K562 (cell line): ENCODE measurements at places on chromosomes 1 and 21. TPM values are rescaled to one million over a fixed set of nuclear protein-coding genes. Genes with fewer than 3 reads are reported as not detected.

DNA sequence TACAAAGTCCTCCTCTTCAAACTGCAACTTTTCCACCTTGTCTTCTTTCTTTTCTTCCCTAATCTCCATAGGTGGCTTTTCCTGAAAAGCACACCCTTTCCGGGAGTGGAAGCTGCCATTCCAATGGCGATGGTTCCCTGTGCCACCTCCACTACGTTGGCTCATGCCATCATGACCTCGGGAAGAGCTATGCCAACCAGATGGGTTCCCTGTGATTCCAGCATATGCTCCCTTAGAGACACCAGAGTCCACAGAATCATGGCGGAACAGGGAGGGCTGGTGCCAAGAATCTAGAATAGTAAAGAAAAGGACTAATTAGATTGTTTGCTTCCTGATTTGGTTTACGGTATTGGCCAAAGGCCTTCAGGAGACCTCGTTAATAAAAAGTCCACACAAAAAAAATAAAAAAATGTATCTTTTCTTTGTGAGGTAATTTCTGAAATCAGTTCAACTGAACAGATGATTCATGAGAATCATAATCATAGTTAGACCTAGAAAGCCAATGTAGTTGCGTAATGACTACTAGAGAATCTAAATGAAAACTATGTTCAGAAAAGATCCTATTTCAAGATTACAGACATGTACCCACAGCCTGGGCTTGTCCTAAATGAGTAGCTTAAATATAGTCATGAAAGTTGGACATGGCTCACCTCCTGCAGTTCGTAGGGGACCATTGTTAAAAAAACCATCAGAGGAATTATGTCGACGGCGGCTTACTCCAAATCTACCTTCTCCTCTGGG is 30.9 kb upstream of the CCDC17 start:
- DNase-seq = no peak
- no peaks in the 10 kb centered on the region for H3K4me1 ChIP-seq
- H3K36me3 ChIP-seq = peaks cover 99% of the 10 kb centered on the region
- H3K27me3 ChIP-seq = no peaks in the 10 kb centered on the region

- H3K4me3 ChIP-seq = no peak overlapping the region
- no peak overlapping the region for H3K27ac ChIP-seq
- peaks cover 33% of the 10 kb centered on the region; the same call in 2 of the 3 replicates for H3K4me1 ChIP-seq
- H3K36me3 ChIP-seq = no peaks in the 10 kb centered on the region
- DNase-seq = no peak
Measured at GRCh38 chr1:65175171-65176055, 27.4 kb downstream of the AK4 start.

GRCh38 chr21:43775795-43776430 is at the start of gene CSTB:
Gene CSTB, minus strand, starts transcription at chr21:43776308. Its CDS starts 39 bp downstream, at chr21:43776269.
- peaks cover 25% of the 10 kb centered on the region for H3K36me3 ChIP-seq
- peak within 1 kb of the TSS; percentile 87 for H3K27ac ChIP-seq
- H3K4me1 ChIP-seq = peaks cover 63% of the 10 kb centered on the region
- no peaks in the 10 kb centered on the region for H3K27me3 ChIP-seq
- peak within 1 kb of the TSS; percentile 88 for H3K4me3 ChIP-seq
- DNase-seq = peak; percentile 88

DNA sequence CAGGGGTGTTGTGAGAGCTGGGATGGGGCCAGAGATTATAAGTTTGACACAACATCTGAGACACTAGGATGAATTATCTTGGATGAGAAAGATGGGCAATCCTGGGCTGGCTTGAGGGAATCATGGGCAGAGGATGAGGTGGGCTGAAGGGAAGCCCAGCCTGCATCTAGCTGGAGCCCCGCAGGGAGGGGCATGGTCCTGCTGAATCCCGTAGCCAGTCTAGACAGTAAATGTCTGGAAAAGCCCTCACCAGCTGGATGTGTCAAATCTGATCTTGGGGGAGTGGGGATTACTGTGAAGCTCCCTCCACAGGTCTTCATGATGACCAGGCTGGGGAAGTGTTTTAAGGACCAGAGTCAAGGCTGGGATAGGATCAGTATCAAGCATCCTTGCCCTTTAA is 3.6 kb upstream of the CASQ1 start:
- no peak overlapping the region for H3K27ac ChIP-seq
- no peak overlapping the region for H3K4me3 ChIP-seq
- no peaks in the 10 kb centered on the region for H3K4me1 ChIP-seq
- peaks cover 54% of the 10 kb centered on the region for H3K27me3 ChIP-seq
- H3K36me3 ChIP-seq = no peaks in the 10 kb centered on the region
- DNase-seq = no peak

GRCh38 chr21:29748391-29749167 is 191.2 kb downstream of the GRIK1 start:
- no peak for DNase-seq
- H3K36me3 ChIP-seq = no peaks in the 10 kb centered on the region
- no peaks in the 10 kb centered on the region for H3K27me3 ChIP-seq
- H3K4me1 ChIP-seq = no peaks in the 10 kb centered on the region
- no peak overlapping the region for H3K4me3 ChIP-seq

DNA sequence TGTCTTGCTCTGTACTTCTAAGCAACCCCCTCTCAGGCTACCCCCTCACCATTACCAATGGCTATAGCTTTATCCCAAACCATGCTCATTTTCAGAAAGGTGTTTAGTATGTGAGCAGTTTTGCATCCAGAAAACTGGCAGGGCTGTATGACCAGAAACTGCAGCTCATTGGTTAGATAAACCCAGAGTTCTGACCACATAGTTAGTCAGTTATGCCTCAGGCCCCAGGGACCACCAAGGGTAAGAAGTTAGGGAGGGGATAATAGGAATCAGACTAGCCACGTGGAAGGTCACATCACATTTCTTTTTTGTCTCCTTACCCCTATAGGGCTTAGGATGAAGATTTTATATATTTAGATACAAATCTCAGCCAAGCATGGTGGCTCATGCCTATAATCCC is 1.2 kb downstream of the ITGA10 start:
- H3K27me3 ChIP-seq = no peaks in the 10 kb centered on the region
- no peak overlapping the region for H3K4me3 ChIP-seq
- no peak for DNase-seq
- no peak overlapping the region for H3K27ac ChIP-seq

DNA sequence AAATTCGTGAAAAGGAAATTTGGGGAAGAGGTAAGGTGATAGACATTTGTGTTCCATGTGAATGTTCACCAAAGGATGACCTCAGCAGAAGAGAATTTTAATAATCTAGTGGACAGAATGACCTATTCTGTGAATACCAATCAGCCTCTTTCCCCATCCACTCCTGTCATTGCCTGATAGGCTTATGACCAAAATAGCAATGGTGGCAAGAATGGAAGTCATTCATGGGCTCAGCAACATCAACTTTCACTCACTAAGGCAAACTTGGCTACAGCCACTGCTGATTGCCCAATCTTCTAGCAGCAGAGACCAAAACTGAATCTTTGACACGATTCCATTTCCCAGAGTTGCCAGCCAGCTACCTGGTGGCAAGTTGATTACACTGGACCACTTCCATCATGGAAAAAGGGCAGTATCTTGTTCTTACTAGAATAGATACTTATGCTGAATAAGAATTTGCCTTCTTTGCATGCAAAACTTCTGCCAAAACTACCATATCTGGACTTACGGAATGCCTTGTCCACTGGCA is 348.7 kb upstream of the PBX1 start:
- H3K4me1 ChIP-seq = no peaks in the 10 kb centered on the region
- H3K4me3 ChIP-seq = no peak overlapping the region
- H3K27me3 ChIP-seq = no peaks in the 10 kb centered on the region
- DNase-seq = no peak
- H3K36me3 ChIP-seq = no peaks in the 10 kb centered on the region
- no peak overlapping the region for H3K27ac ChIP-seq

GRCh38 chr1:184150776-184151531 is 99.4 kb downstream of the TSEN15 start:
- H3K36me3 ChIP-seq = no peaks in the 10 kb centered on the region
- H3K27me3 ChIP-seq = peaks cover 12% of the 10 kb centered on the region
- no peaks in the 10 kb centered on the region for H3K4me1 ChIP-seq

GRCh38 chr1:119101563-119101962 is 38.9 kb downstream of the WARS2 start:
- DNase-seq = no peak
- H3K4me1 ChIP-seq = no peaks in the 10 kb centered on the region
- no peaks in the 10 kb centered on the region for H3K27me3 ChIP-seq

GRCh38 chr1:116877141-116877818 is 32.4 kb upstream of the PTGFRN start:
- no peak for DNase-seq
- H3K27ac ChIP-seq = no peak overlapping the region
- H3K4me1 ChIP-seq = peaks cover 41% of the 10 kb centered on the region
- no peak overlapping the region for H3K4me3 ChIP-seq

DNA sequence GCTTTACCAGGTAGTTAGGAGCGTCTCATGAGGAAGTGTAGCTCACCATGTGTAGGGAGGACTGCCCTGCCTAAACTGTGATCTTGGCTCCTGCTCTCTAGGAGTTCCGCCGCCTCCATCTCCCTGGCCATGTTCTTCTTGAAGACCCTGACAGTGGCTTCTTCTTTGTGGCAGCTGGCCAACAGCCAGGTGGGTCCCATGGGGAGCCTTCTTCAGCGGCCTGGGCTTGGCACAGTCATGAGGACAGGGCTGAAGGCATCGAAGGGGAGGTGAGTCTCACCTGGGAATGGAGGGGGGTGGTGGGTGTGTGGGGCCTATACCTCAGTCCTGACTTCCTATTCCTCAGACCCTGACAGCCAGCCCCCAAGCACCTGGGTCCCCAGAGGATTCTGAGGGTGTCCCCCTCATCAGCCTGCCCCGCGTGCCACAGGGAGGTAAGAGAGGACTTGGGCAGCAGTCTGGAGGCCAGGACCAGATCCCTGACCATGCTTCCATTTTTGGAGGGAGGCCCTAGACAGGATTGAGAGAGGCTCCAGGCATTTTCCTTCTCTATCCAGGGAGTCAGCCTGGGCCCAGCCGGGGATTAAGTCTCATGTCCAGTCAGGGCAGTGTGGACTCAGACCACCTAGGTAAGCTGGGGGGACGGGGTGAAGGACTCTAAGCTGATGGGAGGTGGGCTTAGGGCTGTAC is 21.4 kb downstream of the HYI start:
- no peak for DNase-seq
- H3K4me3 ChIP-seq = no peak overlapping the region
- no peaks in the 10 kb centered on the region for H3K27me3 ChIP-seq

DNA sequence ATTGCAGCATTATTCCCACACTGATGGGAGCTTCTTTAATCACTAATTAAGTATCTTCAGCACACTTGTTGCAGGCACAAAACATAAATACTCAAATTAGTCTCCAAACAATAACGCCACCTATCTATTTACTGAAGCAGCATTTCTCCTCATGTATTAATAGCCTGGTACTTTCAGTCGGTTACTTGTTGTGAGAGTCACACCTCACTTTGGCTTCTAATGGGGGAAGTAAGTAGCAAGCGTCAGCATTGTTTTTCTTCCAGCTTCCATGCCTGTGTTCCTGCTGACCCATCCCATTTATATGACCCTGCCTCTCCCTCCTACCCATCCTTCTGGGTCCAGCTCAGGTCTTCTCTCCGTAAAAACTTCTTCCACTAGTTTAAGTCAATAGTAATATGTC is 31.9 kb upstream of the DENND1B start:
- H3K4me3 ChIP-seq = no peak overlapping the region
- no peaks in the 10 kb centered on the region for H3K4me1 ChIP-seq
- H3K36me3 ChIP-seq = no peaks in the 10 kb centered on the region
- no peaks in the 10 kb centered on the region; the same call in 1 of the 3 replicates for H3K27me3 ChIP-seq

- H3K27ac ChIP-seq = no peak overlapping the region
- H3K4me1 ChIP-seq = no peaks in the 10 kb centered on the region
- no peak overlapping the region for H3K4me3 ChIP-seq
- no peak for DNase-seq
Measured at GRCh38 chr21:17059936-17060335, 452.9 kb upstream of the CXADR start.

DNA sequence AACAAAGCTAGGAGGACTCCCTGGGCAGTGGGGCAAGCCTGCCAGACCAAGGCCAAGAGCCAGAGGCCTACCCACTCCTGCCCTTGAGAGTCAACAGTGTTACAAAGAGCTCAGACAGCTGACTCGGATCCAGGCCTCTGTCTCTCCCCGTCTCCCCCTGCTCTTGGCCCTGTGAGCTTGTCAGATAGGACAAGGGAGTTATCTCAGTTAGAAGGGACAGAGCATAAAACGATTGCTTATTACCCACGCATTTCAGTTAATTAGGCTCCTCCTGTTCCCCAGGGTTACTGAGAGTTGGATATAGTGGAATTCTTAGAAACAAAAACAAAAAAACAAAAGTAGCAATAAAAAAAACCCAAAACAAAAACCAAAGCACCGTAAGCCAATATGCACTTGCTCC is 1.3 kb downstream of the SLC41A1 start:
- DNase-seq = peak; percentile 81
- H3K27me3 ChIP-seq = no peaks in the 10 kb centered on the region
- H3K27ac ChIP-seq = peak overlapping the region; percentile 40
- H3K4me1 ChIP-seq = peaks cover 41% of the 10 kb centered on the region

DNA sequence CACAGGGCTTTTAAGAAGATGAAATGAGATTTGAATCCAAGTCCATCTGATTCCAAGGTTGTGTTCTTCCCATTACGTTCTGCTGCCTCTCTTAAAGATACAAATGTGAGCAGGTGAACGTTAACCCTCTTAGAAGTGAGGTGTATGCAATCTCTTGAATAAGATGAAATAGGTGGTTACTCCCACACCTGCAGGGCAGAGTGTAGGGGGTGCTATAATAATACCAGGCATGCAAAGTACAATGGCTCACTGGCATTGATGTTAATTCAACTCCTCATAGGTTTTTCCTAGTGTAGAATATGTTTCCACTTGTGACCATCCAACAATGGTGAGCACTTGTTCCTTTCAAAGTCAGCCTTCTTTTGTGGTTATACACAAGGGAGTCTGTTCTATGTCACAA is 163.0 kb downstream of the ASTN1 start:
- H3K36me3 ChIP-seq = no peaks in the 10 kb centered on the region
- H3K27ac ChIP-seq = no peak overlapping the region
- no peak overlapping the region for H3K4me3 ChIP-seq

DNA sequence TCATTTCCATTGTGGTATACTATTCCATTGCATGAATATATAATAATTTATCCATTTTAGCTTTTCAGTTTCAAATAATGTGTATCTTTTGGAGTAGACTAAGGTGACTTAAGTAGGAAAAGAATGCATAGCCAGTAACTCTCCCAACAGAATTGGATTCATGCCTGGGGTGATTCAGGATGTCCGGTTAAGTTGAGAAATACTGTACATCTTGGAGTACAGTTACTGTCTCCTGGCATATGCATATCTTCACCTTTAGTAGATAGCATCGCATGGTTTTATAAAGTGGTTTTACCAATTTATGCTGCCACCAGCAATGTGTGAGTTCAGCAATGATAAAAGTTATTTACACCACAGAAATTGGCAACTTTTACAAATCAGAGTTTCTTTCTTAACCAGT is 18.6 kb upstream of the SLC6A9 start:
- no peaks in the 10 kb centered on the region for H3K27me3 ChIP-seq
- H3K4me1 ChIP-seq = peaks cover 10% of the 10 kb centered on the region
- DNase-seq = no peak
- H3K4me3 ChIP-seq = no peak overlapping the region
- H3K36me3 ChIP-seq = no peaks in the 10 kb centered on the region
- H3K27ac ChIP-seq = no peak overlapping the region

GRCh38 chr1:27616441-27616840 is 12.5 kb upstream of the AHDC1 start:
- H3K36me3 ChIP-seq = no peaks in the 10 kb centered on the region
- DNase-seq = no peak
- no peak overlapping the region for H3K4me3 ChIP-seq
- H3K4me1 ChIP-seq = peaks cover 25% of the 10 kb centered on the region
- H3K27me3 ChIP-seq = no peaks in the 10 kb centered on the region; the same call in 2 of the 3 replicates

SPATA45 gene
- total RNA-seq = not detected in 2 replicates

C1orf56 gene
- total RNA-seq = 1.1 and 1.3 TPM in 2 replicates

KRTAP10-12 gene
- not detected in 2 replicates for total RNA-seq

IGSF3 gene
- 14.4 and 15.0 TPM in 2 replicates for total RNA-seq

PLD5 gene
- total RNA-seq = not detected in 2 replicates

DISC1 gene
- total RNA-seq = 0.09 and 0.16 TPM in 2 replicates

IGFN1 gene
- total RNA-seq = not detected in 2 replicates

S100A14 gene
- 0.24 and 0.25 TPM in 2 replicates for total RNA-seq

SLC22A15 gene
- total RNA-seq = 2.4 and 2.7 TPM in 2 replicates

OVAAL gene
- not detected in 2 replicates for total RNA-seq

LRRC71 gene
- total RNA-seq = 0.45 and 1.2 TPM in 2 replicates
